Caco-2 (cell line): ENCODE measurements at places on chromosomes 12 and 14.

- DNase-seq, result no peak
Observed at GRCh38 chr14:100282766-100283419, 23.4 kb downstream of the SLC25A29 start.

- DNase-seq, result no peak
Observed at GRCh38 chr12:15540469-15540872, 218.2 kb downstream of the PTPRO start.

DNA sequence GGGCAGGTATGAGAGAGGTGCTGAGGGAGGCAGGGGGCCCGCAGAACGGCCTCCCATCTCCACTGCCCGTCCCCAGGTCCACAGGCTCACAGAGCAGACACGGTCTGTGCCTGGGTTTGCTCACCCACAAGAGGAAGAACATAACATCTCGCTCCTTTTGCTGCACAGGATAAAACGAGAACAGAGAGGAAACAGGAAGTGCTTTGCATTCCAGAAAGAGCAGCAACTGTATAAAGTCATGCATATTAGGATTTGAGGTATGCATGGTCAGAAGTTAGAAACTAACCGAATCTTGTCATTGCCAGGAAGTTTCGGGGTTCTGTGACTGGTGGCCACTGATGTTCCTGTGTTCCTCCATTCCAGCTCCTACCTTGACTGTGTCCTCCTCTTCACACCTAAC is 25.0 kb downstream of the NTF3 start:
- no peak for DNase-seq

GRCh38 chr12:50625029-50625925 is 120.5 kb downstream of the DIP2B start:
- DNase-seq, result no peak

DNA sequence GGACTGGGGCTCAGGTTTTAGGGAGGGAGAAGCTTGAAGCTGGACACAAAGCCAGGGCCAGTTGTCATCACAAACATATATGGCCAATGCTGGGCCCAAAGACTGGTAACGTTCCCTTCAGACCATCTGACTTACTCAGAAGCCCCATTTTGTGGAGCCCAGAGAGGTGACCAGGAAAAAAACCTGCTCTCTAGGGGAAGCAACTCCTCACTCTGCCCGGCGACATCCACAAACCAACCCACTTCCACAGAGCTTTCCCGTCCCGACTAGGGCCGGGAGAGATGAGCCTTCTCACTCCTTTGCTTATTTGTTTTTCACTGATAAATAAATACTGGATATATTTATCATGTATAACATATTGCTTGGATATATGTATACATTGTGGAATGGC is 180.9 kb upstream of the RTL1 start:
- no peak for DNase-seq

DNA sequence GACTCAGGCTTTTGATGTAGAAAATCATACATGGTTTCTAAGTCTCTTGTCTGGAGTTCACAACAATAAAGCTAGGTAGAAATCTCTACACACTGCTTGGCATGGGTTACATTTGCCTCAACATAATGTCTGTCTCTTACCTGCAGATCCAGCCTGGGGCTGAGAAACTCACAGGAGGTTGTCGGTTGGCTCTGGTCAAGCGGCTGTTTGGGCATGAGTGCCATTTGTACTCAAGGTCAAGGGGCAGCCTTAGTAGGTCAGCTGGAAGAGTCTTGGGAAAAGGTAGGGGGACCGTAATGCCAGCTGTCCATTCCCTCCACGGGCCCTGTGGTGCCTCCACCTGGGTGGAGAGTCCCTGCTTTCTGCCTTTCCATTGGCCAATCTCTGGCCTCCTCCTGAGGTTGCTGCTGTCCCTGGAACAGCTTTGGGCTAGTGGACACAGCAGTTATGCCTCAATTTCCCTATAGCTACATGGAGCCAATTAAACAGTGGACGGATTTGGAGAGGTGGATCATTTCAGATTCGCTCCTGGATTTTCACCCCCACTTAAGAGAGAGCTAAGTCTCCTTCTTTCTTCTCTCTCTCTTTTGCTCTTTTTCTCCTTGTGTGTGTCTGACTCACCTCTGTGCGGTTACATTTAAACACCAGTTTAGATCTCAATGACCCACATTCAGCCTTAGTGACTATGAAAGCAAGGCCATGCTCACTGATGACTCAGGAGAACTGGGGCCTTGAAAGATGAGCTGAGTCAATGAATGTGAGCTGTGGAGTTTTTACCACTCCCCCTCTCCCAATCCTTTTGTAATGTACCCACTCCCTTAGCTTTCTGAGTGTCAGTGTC is 132.8 kb upstream of the HIF1A start:
- no peak for DNase-seq

DNA sequence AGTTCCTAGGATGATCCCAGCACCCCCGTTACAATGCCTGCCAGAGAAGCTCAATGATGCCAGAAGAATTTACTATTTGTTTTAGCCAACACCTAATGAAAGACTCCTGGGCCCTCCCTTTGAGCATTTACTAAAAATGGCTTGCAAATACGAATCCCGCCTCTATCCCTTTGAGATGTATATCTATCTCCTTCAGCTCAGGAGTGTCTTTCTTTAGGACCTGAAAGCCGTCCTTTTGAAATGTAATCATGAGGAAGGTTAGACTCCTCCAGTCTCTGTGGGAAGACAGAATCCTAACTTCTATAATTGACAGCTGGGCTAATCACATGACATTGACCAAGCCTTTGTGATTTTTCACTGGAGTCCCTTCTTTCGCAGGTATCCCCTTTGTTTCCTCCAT is 19.2 kb upstream of the DYNC1H1 start:
- no peak for DNase-seq

- no peak for DNase-seq
Observed at GRCh38 chr12:9363145-9363544, 154.9 kb upstream of the PZP start.

DNA sequence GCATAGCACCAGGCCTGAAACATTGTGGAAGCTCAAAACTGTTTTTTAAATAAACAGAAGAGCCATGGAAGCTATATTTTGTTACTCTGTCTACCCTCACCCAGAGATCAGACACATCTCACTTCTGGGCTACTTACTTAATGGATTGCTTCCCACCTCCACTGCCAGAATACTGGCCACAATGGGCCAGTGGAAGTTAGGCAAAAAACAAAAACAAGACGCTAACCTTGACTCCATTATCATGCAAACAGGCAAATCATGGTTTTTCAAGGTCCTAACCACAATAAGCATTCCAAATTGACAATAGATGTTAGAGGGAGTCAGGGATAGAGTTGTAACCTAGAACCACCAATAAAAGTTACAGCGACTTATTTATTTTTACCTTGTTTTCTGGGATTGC is 52.7 kb upstream of the PTCSC3 start:
- no peak for DNase-seq

DNA sequence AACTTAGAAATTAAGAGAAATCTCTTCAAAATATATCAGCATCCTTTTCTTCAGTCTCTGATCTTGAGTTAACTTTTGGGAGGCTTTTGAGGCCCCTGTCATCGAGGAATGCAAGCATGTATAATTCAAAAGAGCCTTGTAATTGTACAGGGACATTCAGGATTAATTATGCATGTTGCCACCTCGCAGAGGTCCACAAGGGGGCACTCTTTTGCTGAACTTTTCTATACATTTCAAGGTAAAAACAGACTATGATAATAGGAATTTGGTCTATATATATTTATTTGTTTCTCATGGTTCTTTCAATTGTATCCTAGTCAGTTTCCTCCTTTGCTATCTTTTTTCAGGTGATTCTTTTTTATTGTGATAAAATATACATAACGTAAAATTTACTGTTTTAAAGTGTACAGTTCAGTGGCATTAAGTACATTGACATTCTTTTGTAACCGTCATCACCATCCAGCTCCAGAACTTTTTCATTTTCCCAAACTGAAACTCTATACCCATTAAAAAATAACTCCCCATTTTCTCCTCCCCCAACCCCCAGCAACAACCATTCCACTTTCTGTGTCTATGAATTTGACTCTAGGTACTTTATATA is 47.0 kb upstream of the SLC2A13 start:
- peak; percentile 41 for DNase-seq

DNA sequence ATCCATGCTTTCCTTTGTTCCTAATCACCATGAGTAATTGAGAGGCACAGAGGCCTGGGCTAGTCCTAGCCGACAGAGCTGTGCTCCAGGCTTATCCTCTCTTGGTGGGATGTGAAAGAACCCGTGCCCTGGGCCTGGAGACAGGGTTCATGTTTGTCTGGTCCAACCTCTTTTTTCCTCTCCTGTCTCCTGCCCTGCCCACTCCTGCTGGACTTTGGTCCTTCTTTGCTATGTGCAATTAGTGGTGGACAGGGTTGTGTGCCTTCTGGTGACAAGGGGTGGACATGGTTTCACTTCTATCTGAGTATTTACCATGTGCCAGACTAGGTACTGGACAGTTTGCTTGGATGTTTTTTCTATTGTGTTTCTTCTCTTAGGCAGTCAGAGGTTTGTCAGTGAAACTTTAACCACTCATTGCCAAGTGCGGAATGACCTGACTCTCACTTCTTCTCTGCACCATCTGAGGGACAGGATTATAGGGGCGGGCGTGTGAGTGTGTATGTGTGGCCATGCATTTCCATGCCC is 126.1 kb downstream of the SMOC1 start:
- DNase-seq, result peak; percentile 83

DNA sequence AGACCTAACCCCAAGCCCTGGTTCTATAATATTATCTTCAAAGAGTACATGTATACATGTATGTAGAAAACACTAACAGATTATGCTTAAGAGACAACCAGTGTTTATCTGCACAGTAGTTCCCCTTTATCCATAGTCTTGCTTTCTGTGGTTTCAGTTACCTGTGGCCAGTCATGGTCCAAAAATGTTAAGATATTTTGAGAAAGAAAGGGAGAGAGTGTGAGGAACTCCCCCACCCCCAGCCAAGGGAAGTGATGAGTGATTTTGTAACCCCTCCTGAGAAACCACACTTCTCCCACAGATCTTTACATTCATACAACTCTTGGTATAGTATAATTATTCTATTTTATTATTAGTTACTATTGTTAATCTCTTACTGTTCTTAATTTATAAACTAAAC is 77.3 kb upstream of the CNTN1 start:
- DNase-seq, result no peak

- DNase-seq, result peak; percentile 77
Observed at GRCh38 chr12:39122562-39123204, 217.3 kb upstream of the CPNE8 start.

GRCh38 chr14:102481371-102481770 is 28.2 kb downstream of the ANKRD9 start:
- DNase-seq, result no peak

DNA sequence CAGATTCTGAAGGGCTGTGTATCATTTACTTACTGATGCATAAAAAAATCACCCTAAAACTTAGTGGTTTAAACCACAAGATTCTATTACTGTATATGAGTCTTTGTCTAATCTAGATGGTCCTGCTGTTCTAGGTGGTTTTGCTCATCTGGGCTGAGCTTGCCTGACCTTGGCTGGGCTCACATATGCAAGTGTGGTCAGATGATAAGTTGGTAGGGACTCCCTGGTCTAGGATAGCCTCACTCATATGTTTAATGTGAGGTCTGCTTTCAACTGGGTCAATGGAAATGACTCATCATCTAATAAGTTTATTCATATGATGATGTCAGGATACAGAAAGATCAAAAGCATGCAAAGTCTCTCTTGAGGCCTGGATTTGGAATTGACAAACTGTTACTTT is 887.8 kb downstream of the TRHDE start:
- no peak for DNase-seq

DNA sequence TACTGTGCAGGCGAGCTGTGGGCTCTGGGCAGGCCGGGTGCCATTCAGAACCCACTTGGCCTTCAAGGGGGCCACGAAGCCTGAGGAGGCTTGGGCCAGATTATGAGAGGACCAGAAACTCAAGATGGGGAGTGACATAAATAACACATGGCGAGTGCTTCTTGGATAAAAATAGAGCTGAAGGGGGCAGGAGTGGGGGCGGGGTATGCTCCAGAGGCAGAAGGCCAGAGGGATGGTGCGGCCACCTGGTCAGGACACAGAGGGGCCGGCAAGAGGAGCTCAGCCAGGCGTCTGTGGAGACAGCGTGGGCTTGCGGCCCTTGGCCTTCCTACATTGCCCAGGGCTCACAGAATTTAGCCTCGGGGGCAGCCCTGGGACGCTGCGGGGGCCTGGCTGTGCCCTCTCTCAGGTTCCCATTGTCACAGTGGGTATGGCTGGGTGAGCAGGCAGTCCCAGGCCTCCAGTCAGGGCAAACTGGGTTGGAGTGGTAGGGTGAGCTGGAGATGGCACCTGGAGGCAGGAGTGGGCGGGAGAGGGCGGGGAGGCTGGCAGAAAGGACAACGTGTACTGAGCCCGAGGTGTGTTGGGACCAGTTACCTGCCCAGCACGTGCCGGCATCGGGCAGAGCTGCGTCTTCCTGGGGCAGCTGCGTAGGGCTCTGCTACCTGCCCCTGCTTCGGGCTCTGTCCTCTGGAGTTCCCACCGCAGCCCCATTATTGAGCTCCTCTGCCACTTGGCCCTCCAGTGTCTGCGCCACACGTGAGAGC is 7.4 kb upstream of the SLC25A29 start:
- no peak for DNase-seq

DNA sequence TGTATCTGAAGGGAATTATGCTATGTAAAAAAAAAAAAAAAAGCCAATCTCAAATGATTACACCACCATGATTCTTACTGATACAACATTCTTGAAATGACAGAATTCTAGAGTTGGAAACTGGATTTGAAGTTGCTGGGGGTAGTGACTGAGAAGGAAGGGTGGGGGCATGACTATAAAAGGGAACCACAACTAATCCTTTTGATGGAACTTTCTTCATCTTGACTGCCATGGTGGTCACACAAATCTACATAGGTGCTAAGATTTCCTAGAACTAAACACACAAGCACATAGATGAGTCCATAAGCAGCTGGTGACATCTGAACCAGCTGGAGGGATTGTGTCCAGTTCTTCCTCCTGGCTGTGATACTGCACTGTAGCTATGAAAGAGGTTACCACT is 51.4 kb downstream of the CLMN start:
- no peak for DNase-seq

DNA sequence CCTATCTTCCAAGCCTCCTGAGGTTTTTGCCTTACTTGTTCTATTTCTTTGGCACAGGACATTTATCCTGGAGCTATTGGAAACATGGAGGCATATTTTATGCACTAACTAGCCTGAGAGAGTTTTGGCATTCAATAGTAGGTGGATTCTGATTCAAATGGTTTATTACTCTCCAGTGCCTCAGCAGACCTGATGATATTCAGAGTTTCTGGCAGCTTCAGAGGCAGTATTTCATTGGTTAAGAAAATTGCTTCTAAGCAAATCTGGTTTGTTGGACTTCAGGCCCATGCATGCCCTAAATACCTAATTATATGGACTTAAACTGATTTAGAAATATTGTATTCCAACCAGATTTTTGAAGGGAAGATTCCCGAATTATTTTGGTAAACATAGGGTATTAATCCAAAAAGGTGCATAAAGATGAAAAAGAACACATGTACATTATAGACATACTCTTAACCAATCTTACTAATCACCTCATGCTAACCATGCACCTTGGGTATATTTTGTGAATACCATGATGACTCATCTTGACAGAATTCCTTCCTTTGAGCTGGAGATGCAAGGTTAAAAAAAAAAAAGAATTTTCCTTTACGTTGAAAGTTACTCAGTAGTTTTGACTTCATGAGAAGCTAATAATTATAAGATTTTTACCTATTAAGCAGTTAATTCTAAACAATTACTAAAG is 44.3 kb upstream of the KTN1 start:
- no peak for DNase-seq

GRCh38 chr14:22471545-22472121 is 117.4 kb downstream of the DAD1 start:
- DNase-seq, result peak; percentile 64
